ENCODE measurements at places on chromosomes 1 and 21.

DNA sequence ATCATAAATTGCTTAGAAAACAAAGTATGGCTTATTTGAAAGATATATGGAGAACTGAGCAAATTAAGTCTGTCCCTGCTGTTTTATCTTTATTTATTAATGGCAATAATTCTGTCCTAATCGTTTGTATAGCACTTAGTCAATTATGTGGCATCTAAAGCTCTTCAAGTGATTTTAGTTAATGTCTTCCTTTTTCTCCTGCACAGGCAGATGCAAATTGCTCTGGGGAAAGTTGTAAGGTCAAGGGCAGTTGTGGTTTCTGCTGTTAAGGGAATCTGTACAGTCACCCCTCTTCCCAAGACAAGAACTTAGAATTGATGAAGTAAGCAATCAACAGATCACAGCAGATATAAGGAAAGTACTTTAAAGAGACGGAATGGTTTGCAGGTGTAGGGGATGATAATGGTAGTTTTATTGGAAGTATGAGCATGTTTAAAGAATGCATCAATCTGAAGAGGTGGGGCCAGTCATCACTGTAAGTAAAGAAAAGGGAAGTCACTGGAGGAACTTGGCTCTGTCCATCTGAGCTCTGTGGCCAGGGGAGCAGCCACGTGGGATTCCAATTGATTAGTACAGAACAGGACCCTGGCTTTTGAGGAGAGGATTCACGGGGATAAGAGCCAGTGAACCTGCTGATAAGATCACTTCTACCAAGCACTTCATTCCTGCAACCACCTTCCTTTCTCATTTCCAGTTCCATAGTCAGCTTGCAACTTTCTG, 116.0 kb upstream of the KCNJ6 start:
- DNase-seq = no peak

DNA sequence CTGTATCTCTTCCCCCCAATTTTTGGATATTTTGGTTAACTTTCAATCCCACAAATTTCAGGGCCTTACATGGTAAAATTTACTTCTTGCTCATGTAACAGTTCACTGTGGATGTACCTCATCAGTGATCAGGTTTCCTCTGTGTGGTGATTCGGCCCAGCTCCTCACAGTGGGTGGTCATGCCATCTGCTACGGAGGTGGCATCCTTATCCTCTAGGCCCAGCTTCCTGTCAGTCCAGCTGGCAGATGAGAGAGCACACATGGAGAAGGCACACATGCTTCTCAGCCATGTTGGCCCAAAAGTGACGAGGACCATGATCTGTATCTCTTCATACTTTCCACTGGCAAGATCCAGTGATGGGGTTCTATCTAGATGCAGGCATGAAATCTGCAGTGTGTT, 27.2 kb downstream of the PCBP3 start:
- DNase-seq = no peak

DNA sequence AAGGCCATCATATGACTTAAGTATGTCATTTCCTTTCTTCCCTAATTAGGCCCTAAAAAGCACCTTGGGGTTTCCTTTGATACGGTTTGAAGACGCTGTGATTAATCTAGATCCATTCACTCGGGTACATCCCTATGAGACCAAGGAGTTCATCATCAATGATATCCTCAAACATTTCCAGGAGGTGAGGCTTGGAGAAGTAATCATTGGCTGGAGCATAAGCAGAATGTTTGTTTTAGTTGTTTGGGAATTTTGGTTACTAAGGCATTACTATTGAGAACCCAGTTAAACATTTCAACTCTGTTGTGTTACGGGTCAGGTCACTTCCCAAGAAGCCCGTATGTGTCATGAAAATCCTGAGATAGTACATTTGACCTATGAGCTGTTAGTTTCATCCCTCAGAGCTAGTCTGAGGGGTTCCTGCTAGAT, 185.2 kb downstream of the VPS13D start:
- no peak for DNase-seq

- DNase-seq = no peak
Measured at GRCh38 chr1:225754940-225755641, 22.5 kb upstream of the SRP9 start.

DNA sequence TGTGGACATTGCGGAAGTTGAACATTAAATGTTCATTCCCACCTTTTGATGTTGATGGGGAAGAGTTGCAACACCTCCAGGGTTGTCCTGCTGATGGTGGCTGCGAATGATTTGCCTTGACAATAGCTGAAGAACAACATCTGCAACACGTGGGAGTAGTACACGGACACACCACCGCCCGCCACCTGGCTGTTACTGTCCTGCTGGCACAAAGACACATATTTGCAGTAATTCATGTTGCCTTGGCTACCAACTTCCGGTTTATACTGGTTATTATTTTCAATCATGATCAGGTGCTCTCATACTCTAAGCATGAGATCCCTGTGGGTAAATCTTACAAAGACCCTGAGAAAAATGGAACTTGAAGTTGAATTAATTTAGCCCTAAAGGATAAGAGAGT, 55.2 kb downstream of the UBR4 start:
- DNase-seq = no peak

GRCh38 chr1:89064632-89065031, 376 bp downstream of the GBP1 start:
- DNase-seq = no peak

DNA sequence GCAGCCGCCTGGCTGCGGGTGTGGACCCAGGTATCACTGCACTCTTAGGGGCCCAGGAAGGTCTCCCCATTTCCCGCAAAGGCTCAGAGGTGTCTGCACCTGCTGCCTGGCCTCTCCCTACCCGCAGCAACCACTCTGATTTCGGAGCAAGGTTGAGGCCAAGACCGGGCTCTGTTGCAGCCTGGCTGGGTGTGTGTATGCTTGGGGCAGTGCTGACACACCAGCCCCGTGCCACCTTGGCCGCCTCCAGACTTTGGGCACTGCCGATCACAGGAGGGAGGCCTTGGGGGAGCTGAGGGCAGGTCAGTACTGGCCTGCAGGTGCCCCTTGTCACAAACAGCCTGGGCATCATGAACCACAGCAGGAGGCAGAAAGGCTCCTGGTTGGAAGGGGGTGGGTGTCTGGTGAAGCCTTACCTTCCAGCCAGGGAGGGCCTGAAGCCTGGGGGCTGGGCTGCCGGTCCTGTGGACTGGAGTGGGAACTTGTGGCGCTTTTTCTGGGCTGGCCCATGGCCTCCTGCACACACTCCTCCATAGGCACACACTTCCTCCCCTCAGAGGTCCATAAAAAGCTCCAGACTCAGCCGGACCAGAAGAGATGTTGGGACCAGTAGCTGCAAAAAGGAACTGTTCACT, 519.5 kb downstream of the RWDD3 start:
- DNase-seq = no peak

DNA sequence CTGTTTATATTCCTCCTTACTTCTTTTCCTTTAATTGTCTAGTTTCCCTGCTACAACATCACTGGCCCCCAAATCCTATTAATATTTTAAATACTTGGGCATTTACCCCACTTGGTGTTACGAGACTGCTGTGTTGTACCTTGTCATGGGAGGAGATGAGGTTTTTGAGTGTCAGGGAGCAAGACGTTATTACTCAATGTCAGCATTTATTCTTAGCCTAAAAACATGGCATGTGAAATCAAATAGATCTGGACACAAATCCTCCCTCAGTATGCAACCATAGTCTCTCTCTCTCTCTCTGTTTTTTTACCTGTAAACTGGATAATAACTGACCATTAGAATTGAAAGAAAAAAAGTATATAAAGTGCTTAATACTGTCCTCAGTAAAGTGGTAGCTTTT, 4.6 kb downstream of the LRRC8B start:
- DNase-seq = no peak

- DNase-seq = no peak
Measured at GRCh38 chr1:186463926-186464325, 3.0 kb upstream of the PDC start.

DNA sequence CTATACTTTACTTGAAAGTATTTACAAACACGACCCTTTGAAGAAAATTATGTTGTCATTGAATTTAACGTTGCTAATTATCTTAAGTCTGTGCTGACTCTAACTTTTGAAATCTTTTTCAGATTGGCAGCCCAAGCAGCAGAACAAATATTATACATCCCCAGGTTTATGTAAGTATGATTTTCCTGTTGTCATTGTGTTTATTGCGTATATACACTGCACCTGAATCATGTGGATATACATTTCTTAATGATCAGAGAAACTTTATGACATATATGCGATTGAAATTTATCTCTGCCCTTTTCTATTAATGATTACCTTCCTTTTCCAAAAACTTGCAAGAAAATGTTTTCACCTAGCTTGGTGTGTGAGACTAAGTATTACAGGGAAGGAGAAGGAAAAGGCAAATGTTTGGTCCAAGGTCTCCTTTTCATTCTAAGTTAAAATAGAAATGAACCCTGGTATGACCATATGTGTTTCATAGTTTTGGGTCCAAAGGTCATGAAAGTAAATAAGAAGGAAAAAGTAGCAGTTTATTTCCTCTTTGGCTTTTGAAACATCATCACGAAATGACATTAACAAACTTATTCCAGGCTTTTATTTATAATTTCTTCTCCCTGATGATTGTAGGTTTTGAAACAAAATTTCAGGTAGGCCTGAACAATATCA, 116.8 kb downstream of the VPS13D start:
- no peak for DNase-seq

Measured in GM13976 (cell line).